Left ventricle myocardium superior (tissue), 1 donor: ENCODE measurements at places on chromosomes 5 and 9.

- DNase-seq, result no peak
Measured at GRCh38 chr5:97627272-97627671, 444.2 kb upstream of the RIOK2 start.

DNA sequence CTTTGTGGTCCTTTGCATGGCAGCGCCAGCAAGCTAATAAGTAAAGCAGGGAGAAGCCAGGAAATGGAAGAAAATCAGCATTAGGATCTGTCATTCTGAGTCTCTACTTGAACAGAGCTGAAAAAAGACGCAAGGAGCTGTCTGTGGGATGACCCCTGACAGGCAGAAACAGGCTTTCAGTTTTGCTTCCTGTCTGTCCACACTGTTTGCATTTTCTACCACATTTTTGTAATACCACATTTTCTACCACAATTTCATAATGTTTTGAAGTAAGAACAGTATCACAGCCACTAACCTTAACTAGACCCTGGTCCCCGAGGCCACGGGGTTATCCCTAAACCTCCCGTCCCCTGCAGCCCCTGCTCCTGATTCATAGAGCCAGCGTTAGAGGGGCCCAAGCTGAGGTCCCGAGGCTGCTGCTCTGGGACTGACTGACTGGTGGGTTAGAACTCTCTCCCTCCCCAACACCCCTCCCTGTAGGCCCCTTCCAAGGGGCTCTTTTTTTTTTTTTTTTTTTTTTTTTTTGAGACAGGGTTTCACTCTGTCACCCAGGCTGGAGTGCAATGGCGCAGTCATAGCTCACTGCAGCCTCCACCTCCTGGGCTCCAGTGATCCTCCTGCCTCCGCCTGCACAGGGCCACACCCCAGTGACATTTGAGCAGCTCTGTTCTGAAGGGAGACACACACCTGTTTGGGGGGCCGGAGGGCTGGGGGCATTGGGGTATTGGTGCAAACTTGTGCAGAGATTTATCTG is 4.0 kb upstream of the CLIC3 start:
- DNase-seq, result no peak

DNA sequence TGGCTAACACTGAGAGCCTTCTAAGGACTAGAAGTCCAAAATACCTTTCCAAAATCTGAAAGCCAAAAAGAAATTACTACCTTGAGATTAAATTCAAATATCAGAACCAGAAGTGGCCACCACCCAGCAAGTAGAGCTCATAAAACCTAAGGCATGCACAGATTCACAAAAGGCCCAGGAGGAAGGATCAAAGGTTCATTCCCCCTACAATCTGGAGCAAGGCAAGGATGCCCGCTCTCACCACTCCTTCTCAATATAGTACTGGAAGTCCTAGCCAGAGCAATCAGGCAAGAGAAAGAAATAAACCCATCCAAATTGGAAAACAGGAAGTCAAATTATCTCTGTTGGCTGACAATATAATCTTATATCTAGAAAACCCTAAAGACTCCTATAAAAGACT is 6.0 kb downstream of the RASEF start:
- DNase-seq, result no peak

- DNase-seq, result no peak
Measured at GRCh38 chr9:111399772-111400563, 69.9 kb upstream of the OR2K2 start.

DNA sequence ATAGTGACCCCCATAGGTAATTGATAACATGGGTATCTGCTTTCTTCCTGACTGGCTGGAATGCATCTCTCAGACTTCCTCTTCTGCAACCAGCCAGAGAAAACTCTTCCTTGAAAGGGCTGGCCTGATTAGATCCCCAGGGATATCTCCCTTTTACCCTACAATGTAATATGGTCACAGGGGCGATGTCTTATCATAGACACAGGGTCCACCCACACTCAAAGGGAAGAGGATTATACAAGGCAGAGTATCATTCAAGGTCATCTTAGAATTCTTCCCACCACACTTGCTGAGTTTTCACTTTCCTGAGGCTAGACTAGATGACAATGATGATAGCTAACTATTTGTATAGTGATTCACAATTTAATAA is 33.2 kb downstream of the TTLL11 start:
- DNase-seq, result no peak

DNA sequence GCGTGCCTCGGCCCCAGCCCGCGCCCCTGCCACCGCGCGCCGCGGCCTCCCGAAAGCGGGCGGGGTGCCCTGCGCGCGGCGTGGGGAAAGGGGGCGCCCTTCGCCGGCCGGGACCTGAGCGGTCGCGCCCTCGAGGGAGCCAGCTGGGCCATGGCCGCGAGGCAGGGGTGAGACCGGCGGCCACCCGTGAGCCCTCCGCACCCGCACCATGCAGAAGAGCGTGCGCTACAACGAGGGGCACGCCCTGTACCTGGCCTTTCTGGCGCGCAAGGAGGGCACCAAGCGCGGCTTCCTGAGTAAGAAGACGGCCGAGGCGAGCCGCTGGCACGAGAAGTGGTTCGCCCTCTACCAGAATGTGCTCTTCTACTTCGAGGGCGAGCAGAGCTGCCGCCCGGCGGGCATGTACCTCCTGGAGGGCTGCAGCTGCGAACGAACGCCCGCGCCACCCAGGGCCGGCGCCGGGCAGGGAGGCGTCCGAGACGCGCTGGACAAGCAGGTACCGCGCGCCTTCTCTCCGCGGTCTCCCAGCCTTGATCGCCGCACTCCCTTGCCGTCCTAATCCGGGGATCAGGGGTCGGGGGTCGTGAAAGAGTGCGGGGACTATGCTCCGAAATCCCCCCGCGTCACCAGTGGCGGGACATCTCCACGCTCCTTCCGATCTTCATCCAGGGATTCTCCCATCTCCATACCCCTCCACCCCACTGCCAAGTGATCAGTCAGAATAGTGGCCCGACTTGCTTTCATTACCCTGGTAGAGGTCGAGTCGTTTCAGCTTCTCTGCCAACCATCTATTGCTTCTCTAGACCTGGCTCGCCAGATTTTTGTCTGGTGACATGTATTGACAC is 590 bp downstream of the RASGRF2 start:
- peak; percentile 59 for DNase-seq
